ENCODE measurements at places on chromosomes 4 and X. TPM values are rescaled to one million over a fixed set of nuclear protein-coding genes. Genes with fewer than 3 reads are reported as not detected.

DNA sequence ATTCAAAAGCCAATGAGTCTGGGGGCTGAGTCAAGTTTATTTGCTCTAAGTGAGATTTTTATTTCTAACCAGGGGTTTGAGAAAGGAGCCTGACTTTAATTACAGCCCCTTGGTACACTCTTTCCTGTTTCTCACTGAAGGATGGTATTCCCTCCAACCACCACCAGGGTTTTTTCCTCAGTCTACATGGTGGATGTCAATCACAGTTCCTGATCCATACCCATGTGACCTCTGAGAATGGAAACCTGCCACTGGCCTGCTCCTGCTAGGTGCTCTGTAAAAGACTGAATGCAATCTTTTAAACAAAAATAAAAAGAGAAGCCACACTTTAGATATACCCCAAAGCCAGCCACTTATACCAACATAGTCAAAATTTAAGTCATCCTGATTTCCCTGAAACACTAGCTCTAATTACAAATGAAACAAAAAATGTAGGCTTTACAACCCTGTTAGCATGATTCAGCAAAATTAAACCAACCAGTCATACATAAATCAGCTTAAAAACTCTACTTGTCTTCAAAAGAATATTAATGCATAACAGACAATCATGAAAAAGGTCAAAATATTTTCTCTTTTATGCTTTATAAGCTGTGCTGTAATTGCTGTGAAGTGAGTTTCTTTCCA is 112.1 kb upstream of the NWD2 start:
- H3K4me3 ChIP-seq = no peak overlapping the region
- no peaks in the 10 kb centered on the region for H3K4me1 ChIP-seq

TMEM271 gene
- 6.2 TPM for total RNA-seq

GRCh38 chr4:39668887-39669286 is 29.0 kb upstream of the UBE2K start:
- H3K27me3 ChIP-seq = no peaks in the 10 kb centered on the region
- no peak for DNase-seq
- no peaks in the 10 kb centered on the region for H3K36me3 ChIP-seq
- H3K27ac ChIP-seq = no peak overlapping the region

GRCh38 chr4:142243255-142243654 is 602.8 kb downstream of the INPP4B start:
- H3K27ac ChIP-seq = no peak overlapping the region
- DNase-seq = no peak
- peaks cover under 1% of the 10 kb centered on the region for H3K4me1 ChIP-seq
- H3K4me3 ChIP-seq = no peak overlapping the region

DNA sequence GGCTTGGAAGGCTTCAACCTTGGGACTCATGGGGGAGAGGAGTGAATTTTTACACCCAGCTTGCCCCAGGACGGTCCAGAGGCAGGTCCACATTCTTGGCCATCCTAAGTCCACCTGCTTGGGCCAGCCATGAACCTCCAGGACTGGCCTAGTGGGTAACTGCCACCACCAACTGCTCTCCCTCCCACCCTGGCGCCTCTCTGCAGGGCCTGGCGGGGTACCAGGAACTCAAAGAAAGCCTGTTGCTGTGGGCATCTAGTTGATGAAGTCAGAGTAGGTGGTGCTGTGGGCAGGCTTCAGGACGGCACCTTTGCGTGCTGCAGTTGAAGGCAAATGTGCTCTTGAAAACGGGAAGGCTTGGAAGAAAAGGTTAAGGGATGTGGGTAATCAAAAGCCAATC is 12.0 kb downstream of the BCOR start:
- no peaks in the 10 kb centered on the region for H3K27me3 ChIP-seq
- no peak overlapping the region for H3K27ac ChIP-seq
- no peak for DNase-seq
- H3K4me1 ChIP-seq = peaks cover 27% of the 10 kb centered on the region
- H3K4me3 ChIP-seq = no peak overlapping the region

RHOXF2 gene
- not detected for total RNA-seq

Measured in astrocyte (in vitro differentiated cells and primary cell).